ENCODE measurements at places on chromosomes 5 and 9. TPM values are rescaled to one million over a fixed set of nuclear protein-coding genes. Genes with fewer than 3 reads are reported as not detected.

Gene FRMPD1
- not detected for total RNA-seq

Gene SLC25A2
- 1.3 TPM for total RNA-seq

Gene TRIM41
- total RNA-seq, result 34.5 TPM

DNA sequence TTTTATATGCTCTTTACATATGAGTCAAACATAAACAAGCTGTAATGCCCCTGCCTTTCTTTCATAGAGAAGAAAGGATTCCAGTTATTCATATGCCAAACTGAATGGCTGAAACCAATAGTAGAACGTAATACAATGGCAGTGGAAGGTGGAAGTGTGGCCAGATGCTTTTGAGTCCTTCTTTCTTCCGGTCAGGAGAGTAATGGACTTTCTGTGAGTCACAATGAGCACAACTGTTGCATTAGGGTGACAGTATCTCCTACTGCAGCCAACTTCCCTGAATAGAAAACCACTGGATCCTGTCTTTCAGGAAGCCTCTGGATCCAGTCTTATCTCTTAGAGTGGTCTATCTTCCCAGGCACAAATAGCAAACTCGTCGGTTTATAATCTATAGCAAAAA, 855.2 kb downstream of the MAT2B start:
- no peak for DNase-seq

GRCh38 chr9:116287721-116288120, 134.1 kb downstream of the PAPPA start:
- no peak for DNase-seq

DNA sequence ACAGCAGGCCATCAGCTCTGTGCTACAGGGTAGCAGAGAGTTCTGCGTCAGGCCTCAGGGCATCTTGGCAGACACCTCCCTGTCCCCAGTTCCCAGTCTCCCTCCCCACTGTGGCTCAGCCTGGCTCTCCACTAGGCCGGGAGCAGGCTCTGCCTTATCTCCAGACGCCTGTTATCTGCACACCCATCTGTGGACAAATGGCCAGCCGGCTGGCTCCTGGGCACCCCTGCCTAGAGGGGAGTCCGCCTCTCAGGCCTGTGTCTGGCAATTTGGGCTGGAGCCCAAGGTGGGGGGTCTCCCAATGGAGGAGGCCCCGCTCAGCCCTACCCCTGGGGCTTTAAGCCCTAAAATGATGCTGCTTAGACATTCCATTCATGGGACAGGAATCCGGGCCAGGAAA, 39.2 kb upstream of the HAND1 start:
- DNase-seq, result no peak

GRCh38 chr9:133490201-133490681, 11.3 kb upstream of the SLC2A6 start:
- no peak for DNase-seq

GRCh38 chr5:163594951-163595350, 89.5 kb downstream of the MAT2B start:
- DNase-seq, result no peak

Gene MAPK9
- total RNA-seq, result 40.5 TPM

Gene SPINK5
- total RNA-seq, result 3.2 TPM

DNA sequence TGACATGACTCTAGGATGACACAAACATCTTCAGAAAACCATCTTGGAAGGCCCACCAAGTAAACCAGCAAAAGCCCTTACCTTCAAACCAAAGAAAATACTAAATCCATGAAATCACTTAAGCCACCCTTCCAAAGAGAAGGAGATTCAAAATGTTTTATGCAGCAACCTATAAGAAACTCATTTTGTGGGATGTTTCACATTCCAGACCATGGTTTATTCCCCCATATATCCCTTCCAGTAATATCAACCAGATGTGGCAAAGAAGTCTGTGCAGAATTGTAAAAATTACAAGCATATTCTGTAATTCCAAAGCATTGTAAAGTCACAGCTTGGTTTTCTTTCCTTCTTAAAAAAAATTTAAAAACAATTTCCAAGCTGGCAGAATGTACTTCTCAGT, 117.4 kb downstream of the SLIT3 start:
- no peak for DNase-seq

Gene DBH
- total RNA-seq, result not detected

Gene CATSPER3
- total RNA-seq, result 0.99 TPM

Gene EFCAB9
- not detected for total RNA-seq

GRCh38 chr5:157080286-157080685, 21.4 kb upstream of the HAVCR1 start:
- DNase-seq, result no peak

DNA sequence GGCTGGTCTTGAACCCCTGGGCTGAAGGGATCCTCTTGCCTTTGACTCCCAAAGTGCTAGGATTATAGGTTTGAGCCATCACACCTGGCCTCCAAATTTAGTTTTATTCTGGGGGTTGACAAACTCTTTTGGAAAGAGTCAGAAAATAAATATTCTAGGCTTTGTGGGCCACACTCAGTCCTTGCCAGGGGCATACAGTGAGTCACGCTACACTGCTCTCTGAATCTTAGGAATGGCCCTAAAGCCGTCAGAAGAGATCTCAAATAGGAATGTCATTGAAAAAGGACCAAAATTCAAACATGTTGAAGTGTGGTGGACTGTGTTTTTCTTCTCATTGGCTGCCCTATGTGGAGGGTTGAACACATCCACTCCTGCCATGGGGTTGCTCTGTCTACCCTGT, 127.7 kb upstream of the BASP1 start:
- no peak for DNase-seq

DNA sequence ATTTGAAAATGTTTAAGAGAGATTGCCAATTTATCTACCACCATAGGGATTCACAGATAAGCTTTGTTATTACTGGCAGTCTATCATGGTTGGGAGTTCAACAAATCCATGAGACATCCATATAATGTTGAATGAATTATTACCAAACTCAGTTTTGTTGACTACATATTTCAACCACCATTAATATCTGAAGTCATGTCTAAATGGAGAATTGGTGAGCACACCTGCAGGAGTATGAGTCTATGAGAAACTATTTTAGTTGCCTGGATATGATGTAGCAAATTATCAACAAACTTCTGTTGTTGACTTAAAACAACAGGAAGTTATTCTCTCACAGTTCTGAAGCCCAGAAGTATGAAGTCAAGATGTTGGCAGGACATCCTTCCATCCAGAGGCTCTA, 126.8 kb upstream of the FBXL7 start:
- DNase-seq, result no peak

DNA sequence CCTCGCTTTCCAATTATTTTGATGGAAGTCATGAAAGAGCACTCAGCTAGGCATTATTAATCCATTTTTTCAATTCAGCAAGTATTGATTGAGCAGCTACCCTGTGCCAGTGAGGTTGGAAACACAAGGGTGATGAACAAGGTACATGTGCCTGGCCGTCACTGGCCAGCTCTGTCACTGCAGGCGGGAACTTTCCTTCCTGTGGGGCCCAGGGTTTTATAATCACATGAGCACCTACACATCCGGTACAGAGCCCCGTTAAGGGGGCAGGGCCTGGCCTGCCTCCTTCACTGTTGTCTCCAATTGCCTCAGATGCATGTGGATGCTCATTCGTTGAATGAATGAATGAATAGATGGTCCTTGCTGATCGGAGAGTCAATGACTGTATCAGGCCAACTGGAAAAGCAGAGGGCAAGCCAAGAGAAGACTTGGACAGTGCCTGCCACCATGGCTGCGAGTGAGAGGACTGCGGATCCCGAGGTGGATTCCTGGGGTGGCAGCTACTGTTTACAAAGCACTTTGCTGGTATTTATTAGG, 55.9 kb upstream of the KCNMB1 start:
- no peak for DNase-seq

- DNase-seq, result no peak
These were observed 235.7 kb upstream of the HAPLN1 start for GRCh38 chr5:83956386-83956785.

GRCh38 chr5:125746917-125747316, 676.3 kb upstream of the GRAMD2B start:
- DNase-seq, result no peak

Gene NME5
- 11.1 TPM for total RNA-seq

DNA sequence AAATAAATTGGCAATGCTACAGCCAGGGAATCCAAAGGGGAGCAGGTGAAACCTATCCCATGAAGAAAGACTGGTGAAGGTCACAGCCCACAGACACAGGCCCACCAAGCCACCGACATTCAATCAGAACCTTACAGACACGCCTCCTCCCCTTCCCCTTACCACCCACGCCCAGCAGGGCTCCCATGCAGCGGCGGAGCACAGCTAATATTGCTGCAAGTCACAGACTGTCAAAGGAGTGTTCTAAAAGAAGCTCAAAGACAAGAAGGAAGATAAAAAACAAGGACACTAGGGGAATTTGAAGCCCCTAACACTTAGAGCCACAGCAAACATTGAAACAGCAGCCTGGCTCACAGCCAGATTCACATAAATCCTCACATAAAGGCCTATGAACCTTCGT, 91.2 kb downstream of the MED10 start:
- no peak for DNase-seq
